ENCODE measurements at places on chromosomes 13 and 19.

- DNase-seq: no peak
These were observed 25.6 kb downstream of the TMEM255B start for GRCh38 chr13:113784645-113785024.

DNA sequence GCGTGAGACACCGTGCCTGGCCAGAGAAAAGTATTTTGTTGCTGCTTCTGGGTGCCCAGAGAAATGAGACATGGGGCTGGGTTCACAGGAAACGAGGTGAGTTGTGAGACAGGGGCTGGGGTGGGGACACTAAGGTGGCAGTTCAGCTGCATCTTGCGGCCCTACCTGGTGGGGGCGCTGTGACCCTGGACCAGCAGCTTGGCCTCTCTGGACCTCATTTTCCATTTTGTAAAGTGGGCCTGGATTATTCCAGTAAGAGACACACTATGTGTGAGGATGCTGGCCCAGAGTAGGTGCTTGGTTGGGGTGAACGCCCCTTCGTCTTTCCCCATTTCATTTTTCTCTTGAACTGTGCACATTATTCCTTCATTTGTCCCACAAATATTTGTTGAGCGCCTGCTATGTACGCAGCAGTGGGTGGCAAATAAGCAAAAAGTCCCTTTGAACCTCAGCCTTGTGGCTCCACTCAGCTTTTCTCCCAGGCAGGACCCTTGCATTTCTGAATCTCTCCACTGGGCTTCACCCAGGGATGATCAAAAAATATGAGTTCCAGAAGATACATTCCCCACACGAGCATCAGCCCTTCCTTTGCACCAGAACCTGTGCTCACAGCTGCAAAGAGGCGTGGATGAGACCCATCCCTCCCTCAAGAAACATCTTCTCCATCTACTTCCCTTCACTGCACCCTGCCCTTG is 26.6 kb upstream of the OR10H1 start:
- no peak for DNase-seq

GRCh38 chr13:48656608-48657007 is 2.9 kb downstream of the CYSLTR2 start:
- DNase-seq: no peak

- no peak for DNase-seq
These were observed 7.2 kb downstream of the GJB2 start for GRCh38 chr13:20185366-20186056.

- no peak for DNase-seq
These were observed 1.6 kb upstream of the ADAMTS10 start for GRCh38 chr19:8611877-8612806.

DNA sequence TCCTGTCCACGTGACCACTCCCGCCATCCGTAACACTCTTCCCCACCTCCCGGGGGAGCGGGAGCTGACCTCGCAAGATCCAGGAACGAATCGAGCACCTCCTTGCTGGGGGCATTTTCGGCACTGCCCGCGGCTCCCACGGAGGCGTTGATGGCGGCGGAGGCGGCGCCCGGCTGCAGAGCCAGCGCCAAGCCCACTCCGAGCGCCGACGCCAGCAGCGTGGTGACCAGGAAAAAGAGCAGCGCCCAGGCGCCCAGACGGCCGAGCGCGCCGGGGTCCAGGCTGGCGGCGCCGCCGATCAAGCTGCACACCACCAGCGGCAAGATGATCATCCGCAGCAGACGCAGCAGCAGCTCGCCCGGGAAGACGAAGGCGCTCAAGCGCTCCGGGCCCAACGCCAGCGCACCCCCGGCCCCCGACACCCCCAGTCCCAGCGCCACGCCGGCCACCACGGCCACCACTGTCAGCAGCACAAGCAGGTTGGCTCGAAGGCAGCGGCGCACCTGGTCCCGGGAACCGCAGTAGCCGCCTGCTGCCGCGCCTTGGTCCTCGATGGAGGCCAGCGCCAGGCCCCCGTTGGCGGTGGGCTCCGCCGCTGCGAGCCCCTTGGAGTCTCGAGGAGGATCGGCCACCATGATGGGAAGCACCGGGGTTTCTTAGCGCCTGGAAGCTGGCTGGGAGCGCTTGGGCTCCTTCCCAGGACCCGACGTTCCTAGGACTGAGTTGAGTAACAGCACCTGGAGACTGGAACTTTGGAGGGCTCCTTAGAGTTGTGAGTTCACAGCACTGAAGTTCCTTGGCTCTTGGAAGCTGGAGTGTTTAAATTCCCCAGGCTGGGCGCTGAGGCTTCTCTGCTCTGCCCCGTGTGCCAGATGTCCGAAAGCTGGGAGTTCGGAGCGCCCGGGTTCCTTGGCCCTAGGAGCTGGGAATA is 798 bp downstream of the SLC1A5 start:
- no peak for DNase-seq

- DNase-seq: no peak
These were observed 6.8 kb upstream of the MRPS31 start for GRCh38 chr13:40777809-40778175.

Data from HS-5 (cell line).